Anterior cingulate cortex (tissue), 58 donors: ENCODE measurements at places on chromosomes 3 and 15.

DNA sequence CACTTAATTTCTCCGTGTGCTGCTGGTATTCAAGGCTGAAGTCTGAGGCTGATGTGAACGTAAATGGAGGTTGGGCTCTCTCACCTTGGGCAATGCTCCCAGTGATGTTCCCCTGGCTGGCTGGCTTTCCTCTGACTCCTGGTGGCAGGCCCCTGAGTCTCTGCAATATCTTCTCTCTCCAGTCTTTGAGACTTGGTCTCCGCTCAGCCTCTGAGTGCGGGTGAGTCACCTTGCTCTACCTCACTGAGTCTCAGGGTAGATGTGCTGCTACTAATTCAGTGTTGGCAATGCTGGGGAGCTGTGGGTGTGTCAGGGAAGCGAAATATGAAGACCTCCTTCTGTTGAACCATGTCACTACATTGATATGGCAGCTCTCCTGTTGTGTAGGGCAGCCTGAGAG lies 31.3 kb upstream of the TRIM59 start:
- no peak for DNase-seq

- no peak for DNase-seq
Observed at GRCh38 chr3:189827108-189827507, 195.9 kb downstream of the TP63 start.

DNA sequence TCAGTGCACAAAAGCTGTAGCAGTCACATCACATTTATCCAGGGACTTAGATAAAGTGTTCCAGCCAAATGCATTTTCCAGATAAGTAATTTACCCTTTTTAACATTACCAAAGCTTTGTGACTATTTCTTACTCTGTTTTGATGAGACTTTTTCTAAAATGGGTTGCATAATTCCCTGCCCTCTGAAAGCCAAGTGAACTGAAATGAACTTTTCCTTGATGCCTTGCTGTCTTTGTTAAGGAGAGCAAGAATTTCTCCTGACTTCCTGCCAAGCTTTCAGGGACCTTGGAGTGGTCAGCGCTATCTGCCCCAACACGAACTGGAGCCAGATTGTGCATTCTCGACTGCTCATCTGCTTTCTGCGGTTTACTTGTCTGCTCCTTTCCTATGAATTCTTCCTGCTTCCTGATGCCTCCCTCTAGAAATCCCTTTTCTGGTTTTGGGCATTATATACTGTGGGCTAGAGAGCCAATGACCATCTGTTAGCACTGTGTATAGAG lies 34.8 kb downstream of the EIF4E3 start:
- no peak for DNase-seq

- no peak for DNase-seq
Observed at GRCh38 chr3:185555101-185555501, 2.7 kb upstream of the LIPH start.

- DNase-seq = no peak
Observed at GRCh38 chr3:134211797-134212196, 38.9 kb downstream of the RYK start.

DNA sequence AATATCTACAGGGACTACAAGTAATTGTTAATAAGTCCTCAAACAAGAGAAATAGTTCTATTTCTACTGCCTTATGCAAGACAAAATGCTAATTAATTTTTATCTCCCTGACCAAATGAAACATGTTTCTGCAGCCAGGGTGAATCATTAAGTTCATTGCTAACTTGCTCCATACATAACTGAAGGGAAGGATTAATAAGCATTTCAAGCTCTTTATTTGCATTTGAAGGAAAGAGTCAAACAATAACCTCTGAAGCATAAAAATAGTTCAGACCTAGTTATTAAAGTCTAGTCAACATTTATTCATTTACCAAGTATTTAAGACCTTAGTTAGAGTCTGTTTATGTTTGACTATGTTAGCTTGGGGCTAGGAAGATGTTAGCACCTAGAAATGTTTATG lies 120.0 kb downstream of the ATP1B3 start:
- no peak for DNase-seq

GRCh38 chr3:171064461-171064860 lies 37.9 kb upstream of the SLC2A2 start:
- DNase-seq = no peak

GRCh38 chr3:23041918-23042696 lies 161.0 kb upstream of the UBE2E2 start:
- DNase-seq = no peak

- DNase-seq = no peak
Observed at GRCh38 chr3:10340476-10340875, 19.6 kb upstream of the SEC13 start.

DNA sequence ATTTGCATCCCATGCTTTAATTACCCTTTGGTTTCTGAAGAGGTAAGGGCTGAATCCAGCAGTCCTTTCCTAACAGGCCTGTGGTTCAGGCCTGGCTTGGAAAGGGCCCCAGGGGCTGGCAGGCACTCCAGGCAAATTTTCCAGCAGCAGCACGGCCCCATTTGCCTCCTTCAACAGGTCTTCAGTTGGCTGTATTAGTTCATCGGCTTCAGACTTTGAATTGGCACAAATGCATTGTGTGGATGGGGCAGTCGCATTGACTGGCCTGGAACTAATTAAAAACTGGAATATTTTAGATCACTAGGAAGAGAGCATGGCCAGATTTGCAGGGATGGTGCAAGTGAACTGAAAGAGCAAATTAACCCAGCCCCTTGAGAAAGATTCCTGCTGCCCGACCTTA lies 207.8 kb upstream of the MCTP2 start:
- no peak for DNase-seq

- no peak for DNase-seq
Observed at GRCh38 chr15:34122771-34123183, 20.9 kb downstream of the PGBD4 start.

GRCh38 chr15:40104865-40105516 lies 3.7 kb downstream of the BMF start:
- peak; percentile 43 for DNase-seq

GRCh38 chr15:101198031-101198575 lies 53.7 kb downstream of the CHSY1 start:
- DNase-seq = no peak

DNA sequence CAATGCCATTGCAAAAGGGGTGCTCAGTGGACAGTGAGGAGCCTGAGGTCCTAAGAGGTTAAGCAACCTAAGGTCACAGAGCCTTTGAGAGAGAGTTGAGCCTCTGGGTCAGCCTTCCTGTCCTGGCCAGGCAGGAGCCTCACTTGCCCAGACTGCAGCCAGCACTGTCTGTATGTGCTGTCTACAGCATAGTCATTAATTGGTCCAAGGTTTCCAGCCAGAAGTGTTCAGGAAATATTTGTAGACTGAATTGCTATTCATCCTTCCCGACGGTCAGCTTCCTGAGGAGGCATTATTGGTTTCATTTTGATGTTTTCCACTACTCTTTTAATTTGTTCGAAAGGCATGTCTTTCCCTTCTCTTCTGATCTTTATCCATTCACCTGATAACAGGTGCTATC lies 8.1 kb downstream of the SEC13 start:
- DNase-seq = no peak

DNA sequence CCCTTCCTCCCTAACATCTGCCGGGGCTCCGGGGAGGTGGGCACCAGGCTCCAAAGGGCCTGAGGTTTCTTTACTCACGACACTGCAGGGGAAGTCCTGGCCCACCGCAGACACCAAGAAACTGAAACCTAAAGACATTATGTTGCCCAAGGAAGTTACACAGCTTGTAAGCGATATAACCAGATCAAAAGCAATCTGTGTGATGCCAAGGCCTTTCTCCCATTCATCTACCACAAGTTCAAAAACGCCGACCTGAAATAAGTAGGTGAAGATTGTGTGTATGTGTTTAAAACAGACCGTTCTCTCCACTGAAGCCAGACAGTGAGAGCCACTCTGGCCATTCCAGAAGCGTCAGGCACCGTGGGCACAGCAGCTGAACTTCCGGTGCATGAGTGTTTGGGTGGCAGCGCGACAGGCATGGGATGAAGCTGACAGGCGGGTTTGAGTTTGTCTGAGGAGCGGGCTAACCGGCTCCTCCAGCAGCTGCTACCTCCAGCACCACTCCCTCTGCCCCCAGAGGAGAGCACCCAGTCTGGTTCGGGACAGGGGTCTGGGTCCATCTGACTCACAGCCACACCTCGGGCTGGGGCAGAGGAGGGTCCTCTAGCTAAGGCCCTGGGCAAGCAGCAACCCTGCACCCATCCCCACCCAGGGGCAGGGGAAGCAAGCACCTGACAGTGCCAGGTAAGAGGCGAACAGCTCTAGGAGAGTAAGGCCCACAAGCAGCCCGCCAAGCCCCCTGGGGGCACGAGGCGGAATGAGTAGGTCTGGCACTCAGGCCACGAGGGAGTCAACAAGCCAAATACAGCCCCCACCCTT lies 1.3 kb downstream of the TNK2 start:
- peak; percentile 39 for DNase-seq

- DNase-seq = no peak
Observed at GRCh38 chr3:64149886-64150285, 75.4 kb downstream of the PRICKLE2 start.

- DNase-seq = peak; percentile 7
Observed at GRCh38 chr15:88375234-88375927, 91.8 kb downstream of the MRPL46 start.

GRCh38 chr3:187264021-187264420 lies 27.5 kb downstream of the MASP1 start:
- DNase-seq = no peak
